ENCODE measurements at places on chromosomes 3 and 15.

- H3K4me1 ChIP-seq: no peaks in the 10 kb centered on the region
- no peaks in the 10 kb centered on the region for H3K27me3 ChIP-seq
- H3K4me3 ChIP-seq: no peak overlapping the region
- no peak overlapping the region for H3K27ac ChIP-seq
- no peak for DNase-seq
These were observed 720.9 kb downstream of the DIPK2A start for GRCh38 chr3:144692488-144692887.

- DNase-seq: no peak
- H3K36me3 ChIP-seq: no peaks in the 10 kb centered on the region
- H3K4me1 ChIP-seq: no peaks in the 10 kb centered on the region
- H3K27me3 ChIP-seq: no peaks in the 10 kb centered on the region
These were observed 291.2 kb upstream of the RBMS3 start for GRCh38 chr3:28989646-28990089.

GRCh38 chr3:66583424-66584040, 82.7 kb upstream of the LRIG1 start:
- no peaks in the 10 kb centered on the region for H3K4me1 ChIP-seq
- no peak for DNase-seq
- H3K27ac ChIP-seq: no peak overlapping the region
- H3K36me3 ChIP-seq: no peaks in the 10 kb centered on the region

DNA sequence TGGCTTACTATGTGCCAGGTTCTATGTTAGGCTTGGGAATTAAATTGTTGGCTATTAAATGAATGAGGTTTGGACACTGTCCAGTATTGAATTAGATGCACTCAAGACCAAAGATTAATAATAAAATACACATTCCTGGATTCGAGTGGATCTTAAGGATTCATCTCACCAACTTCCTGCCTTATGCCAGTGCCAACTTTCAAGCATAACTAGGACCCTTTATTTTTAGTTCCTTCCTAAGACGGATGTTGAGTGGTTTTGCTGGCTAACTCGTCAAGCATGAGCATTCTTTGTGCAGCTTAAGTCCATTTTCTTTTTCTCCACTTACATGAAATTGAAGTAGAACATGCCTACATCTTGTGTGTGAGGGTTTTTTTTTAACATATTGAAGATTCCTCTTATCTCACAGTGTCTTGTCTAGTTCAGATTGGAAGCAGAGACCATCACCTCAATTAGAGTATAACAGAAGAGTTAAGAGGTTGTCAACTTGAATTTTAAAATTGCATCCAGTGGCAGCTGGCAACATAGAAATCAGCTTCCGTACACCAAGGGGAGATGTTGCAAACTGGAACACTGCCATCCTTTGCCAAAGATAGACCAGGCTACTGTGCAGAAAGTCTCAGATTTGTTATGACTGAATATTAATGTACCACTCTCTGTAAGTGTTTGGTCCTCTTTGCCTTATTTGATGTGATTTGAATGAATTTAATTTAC, 106.3 kb upstream of the BFSP2 start:
- no peaks in the 10 kb centered on the region for H3K36me3 ChIP-seq
- H3K27me3 ChIP-seq: no peaks in the 10 kb centered on the region
- no peak for DNase-seq
- H3K27ac ChIP-seq: no peak overlapping the region
- H3K4me3 ChIP-seq: no peak overlapping the region

- no peak for DNase-seq
- no peak overlapping the region for H3K27ac ChIP-seq
- H3K27me3 ChIP-seq: no peaks in the 10 kb centered on the region
- no peaks in the 10 kb centered on the region for H3K36me3 ChIP-seq
These were observed 34.7 kb downstream of the NUSAP1 start for GRCh38 chr15:41367418-41367817.

GRCh38 chr3:32236377-32236776, 2.1 kb upstream of the CMTM8 start:
- no peaks in the 10 kb centered on the region for H3K27me3 ChIP-seq
- no peaks in the 10 kb centered on the region for H3K36me3 ChIP-seq
- no peak for DNase-seq
- H3K4me3 ChIP-seq: no peak overlapping the region
- peaks cover 29% of the 10 kb centered on the region for H3K4me1 ChIP-seq

- H3K4me3 ChIP-seq: no peak overlapping the region
- DNase-seq: no peak
- H3K4me1 ChIP-seq: no peaks in the 10 kb centered on the region
- no peak overlapping the region for H3K27ac ChIP-seq
- H3K36me3 ChIP-seq: peaks cover 13% of the 10 kb centered on the region
These were observed 613.4 kb downstream of the FOXP1 start for GRCh38 chr3:70970171-70970570.

- DNase-seq: no peak
- H3K36me3 ChIP-seq: no peaks in the 10 kb centered on the region
- no peak overlapping the region for H3K4me3 ChIP-seq
- peak overlapping the region; percentile 81 for H3K27ac ChIP-seq
- H3K4me1 ChIP-seq: peaks cover 50% of the 10 kb centered on the region
These were observed 96.7 kb upstream of the MYZAP start for GRCh38 chr15:57495041-57495440.

DNA sequence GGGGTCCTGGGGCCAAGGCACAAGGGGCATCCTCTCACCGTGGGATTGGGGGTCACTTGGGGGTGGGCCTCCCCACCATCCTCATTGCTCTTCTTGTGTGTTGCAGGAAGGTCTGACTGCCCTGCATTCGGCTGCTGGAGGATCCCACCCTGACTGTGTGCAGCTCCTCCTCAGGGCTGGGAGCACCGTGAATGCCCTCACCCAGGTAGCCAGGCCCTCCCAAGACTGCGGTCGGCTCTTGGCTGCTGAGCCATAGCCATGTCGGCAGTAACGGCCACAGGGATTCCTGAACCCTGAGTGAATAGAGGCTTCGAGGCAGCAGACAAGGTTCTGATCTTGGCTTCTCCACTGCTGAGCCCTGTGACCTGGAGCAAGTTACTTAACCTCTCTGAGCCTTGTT, 19.7 kb downstream of the ANKDD1A start:
- no peaks in the 10 kb centered on the region for H3K36me3 ChIP-seq
- DNase-seq: no peak
- H3K4me1 ChIP-seq: no peaks in the 10 kb centered on the region
- no peak overlapping the region for H3K27ac ChIP-seq

GRCh38 chr3:73695841-73696240, 71.1 kb upstream of the PDZRN3 start:
- DNase-seq: no peak
- H3K27ac ChIP-seq: no peak overlapping the region
- H3K4me1 ChIP-seq: no peaks in the 10 kb centered on the region
- no peaks in the 10 kb centered on the region for H3K36me3 ChIP-seq
- no peak overlapping the region for H3K4me3 ChIP-seq

GRCh38 chr3:127674790-127675189, 2.0 kb downstream of the ABTB1 start:
- peaks cover 22% of the 10 kb centered on the region for H3K4me1 ChIP-seq
- DNase-seq: peak; percentile 7
- no peak overlapping the region for H3K27ac ChIP-seq
- H3K27me3 ChIP-seq: no peaks in the 10 kb centered on the region
- H3K36me3 ChIP-seq: no peaks in the 10 kb centered on the region
- H3K4me3 ChIP-seq: no peak overlapping the region

GRCh38 chr3:22113453-22113852, 362.4 kb upstream of the ZNF385D start:
- no peaks in the 10 kb centered on the region for H3K27me3 ChIP-seq
- H3K36me3 ChIP-seq: no peaks in the 10 kb centered on the region
- no peak overlapping the region for H3K27ac ChIP-seq

- no peak for DNase-seq
- H3K4me3 ChIP-seq: no peak overlapping the region
- no peaks in the 10 kb centered on the region for H3K36me3 ChIP-seq
- H3K27ac ChIP-seq: no peak overlapping the region
These were observed 88.5 kb upstream of the GOLGA8J start for GRCh38 chr15:29994284-29994683.

DNA sequence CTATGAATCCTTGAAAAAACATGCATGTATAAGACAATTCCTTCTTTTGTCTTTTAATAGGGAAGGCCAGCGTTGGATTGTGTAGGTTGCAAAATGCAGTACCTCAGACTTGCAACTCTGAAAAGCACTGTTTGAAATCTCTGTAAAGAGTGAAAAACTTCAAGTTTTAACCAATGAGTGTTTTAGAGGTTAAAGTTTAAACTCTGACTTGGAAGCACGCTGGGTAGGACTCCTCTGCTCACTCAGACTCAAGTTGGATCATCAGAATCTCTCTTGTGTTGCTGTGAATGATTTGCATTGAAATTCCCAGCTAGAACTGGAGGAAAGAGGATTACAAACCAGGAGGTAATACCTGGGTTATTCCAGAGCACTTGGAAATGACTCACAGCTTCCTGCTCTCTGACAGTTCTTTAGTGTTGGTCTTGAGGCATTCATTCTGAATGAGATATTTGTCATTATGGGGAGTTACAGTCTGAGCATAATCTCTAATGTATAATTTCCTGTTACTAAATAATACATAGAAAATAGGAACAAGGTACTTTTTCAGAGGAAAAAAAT, 49.1 kb downstream of the PLS1 start:
- H3K4me3 ChIP-seq: no peak overlapping the region
- H3K36me3 ChIP-seq: no peaks in the 10 kb centered on the region
- H3K4me1 ChIP-seq: no peaks in the 10 kb centered on the region
- H3K27ac ChIP-seq: no peak overlapping the region
- no peak for DNase-seq

DNA sequence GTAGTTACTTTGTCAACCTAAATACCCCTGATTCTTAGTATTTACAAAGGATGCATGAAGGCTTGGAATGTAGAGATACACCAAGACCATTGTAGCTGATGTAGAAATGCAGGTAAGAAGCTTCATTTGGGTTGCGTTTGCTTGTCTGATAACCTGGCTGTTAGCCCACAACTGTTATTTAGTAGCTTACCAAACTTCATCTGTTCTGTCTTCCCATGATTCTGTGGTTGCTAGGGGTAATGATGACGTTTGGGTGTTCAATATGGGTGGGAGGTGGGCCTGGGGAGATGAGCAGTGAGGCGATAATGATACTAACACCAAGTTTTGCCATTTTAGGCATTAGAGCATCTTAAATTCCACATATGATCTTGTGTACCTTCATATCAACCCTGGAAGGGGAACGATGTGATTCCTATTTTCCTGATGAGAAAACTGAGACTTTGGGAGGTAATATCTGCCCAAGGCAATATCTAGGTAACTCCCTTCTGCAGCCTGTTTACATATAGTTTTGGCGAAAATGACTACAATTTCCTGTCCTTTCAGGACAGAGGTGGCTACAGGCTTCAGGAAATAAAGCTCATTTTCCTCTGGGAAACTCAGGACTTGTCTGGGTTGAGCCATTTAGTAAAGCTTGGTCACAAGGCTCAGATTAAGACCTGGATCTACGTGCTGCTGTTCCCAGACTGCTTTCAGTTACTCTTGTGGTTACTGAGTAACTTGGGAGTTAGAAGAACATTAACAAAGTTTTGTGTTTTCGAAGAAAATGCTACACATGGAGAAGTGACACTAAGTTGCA, 26.8 kb downstream of the FNDC3B start:
- peaks cover 97% of the 10 kb centered on the region for H3K4me1 ChIP-seq
- peak; percentile 66 for DNase-seq
- no peaks in the 10 kb centered on the region for H3K36me3 ChIP-seq
- no peak overlapping the region for H3K4me3 ChIP-seq

- no peak overlapping the region for H3K27ac ChIP-seq
- H3K36me3 ChIP-seq: no peaks in the 10 kb centered on the region
- DNase-seq: no peak
These were observed 177.9 kb upstream of the DPH6 start for GRCh38 chr15:35723852-35724251.

- no peaks in the 10 kb centered on the region for H3K36me3 ChIP-seq
- H3K4me1 ChIP-seq: no peaks in the 10 kb centered on the region
- H3K27ac ChIP-seq: no peak overlapping the region
These were observed 60.3 kb downstream of the BHLHE40 start for GRCh38 chr3:5039585-5039984.

- no peaks in the 10 kb centered on the region for H3K4me1 ChIP-seq
- no peaks in the 10 kb centered on the region for H3K36me3 ChIP-seq
- H3K27me3 ChIP-seq: no peaks in the 10 kb centered on the region
- DNase-seq: no peak
These were observed 21.8 kb downstream of the MGLL start for GRCh38 chr3:127800508-127800907.

DNA sequence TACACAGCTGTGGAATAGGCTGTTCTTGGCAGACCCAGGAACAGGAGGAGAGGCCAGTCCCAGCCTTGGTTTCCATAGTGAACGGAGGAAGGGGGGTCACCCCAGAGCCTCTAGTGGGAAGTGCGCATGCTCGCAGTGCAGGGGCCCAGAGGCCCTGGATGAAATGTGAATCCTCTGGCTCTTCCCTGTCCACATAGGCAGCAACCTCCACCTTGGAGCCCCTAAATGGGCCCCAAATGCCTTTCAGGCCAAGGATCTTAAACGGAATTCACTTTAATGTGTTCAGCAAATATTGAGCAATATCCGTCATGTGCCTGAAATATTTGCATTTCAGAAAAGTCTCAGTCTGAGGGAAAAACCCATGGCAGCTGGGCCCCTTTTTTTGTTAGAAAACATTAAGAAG, 3.3 kb upstream of the NDN start:
- no peak overlapping the region for H3K4me3 ChIP-seq
- peak overlapping the region; percentile 43 for H3K27ac ChIP-seq
- no peaks in the 10 kb centered on the region for H3K36me3 ChIP-seq
- peaks cover 23% of the 10 kb centered on the region for H3K4me1 ChIP-seq
- no peaks in the 10 kb centered on the region for H3K27me3 ChIP-seq

DNA sequence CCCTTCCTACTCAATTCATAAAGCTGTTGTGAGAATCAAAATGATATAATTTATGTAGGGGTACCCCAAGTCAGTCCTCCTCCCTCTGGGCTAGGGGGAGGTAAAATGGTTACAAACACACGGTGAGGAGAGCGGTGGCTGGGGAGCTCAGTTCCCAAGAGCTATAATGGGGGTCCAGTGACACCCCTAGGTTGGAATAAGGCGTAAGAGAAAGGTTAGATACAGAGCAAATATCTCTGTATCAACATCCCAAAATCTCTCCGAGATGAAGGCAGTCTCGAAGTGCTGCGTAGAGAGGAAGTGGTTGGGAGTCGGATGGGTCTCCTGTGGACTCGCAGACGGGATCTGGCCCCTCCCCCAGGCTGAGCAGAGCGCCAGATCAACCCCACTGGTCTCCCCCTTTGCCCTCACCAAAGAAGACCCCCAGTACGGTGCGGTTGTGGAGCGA, 1.8 kb downstream of the DUOX2 start:
- H3K4me3 ChIP-seq: no peak overlapping the region
- H3K36me3 ChIP-seq: no peaks in the 10 kb centered on the region
- H3K4me1 ChIP-seq: peaks cover 36% of the 10 kb centered on the region
- DNase-seq: no peak

- H3K4me1 ChIP-seq: no peaks in the 10 kb centered on the region
- no peak overlapping the region for H3K4me3 ChIP-seq
- H3K27ac ChIP-seq: no peak overlapping the region
- no peaks in the 10 kb centered on the region for H3K27me3 ChIP-seq
- H3K36me3 ChIP-seq: no peaks in the 10 kb centered on the region
These were observed 61.2 kb upstream of the PROK2 start for GRCh38 chr3:71846185-71846584.

GRCh38 chr3:188911026-188911850, 260.5 kb upstream of the TPRG1 start:
- H3K4me1 ChIP-seq: no peaks in the 10 kb centered on the region
- no peak overlapping the region for H3K4me3 ChIP-seq
- H3K27me3 ChIP-seq: no peaks in the 10 kb centered on the region
- no peak for DNase-seq
- H3K36me3 ChIP-seq: no peaks in the 10 kb centered on the region

Data from body of pancreas (tissue), 4 donors.